SK-N-MC (cell line): ENCODE measurements at places on chromosomes 7 and 10.

DNA sequence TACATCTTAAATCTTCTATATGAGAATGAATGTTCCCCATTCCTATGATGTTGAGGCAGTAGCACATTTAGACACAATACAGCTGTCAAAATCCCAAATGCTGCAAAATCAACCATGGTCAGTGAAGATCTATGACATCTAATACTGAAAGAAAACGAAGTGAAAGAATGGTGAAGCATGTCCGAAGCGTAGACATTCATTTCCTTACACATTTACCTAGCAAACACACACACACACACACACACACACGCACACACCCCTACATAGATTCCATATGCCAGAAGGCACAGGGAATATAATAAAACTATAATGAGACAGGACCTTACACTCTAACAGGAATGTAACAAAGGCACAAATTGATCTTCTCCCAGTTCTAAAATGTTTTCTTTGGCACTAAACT is 32.5 kb downstream of the CCDC6 start:
- no peak for DNase-seq

- no peak for DNase-seq
Measured at GRCh38 chr10:12396567-12396966, 47.2 kb downstream of the CAMK1D start.

GRCh38 chr7:590731-591551 is 71.3 kb upstream of the PDGFA start:
- no peak for DNase-seq

DNA sequence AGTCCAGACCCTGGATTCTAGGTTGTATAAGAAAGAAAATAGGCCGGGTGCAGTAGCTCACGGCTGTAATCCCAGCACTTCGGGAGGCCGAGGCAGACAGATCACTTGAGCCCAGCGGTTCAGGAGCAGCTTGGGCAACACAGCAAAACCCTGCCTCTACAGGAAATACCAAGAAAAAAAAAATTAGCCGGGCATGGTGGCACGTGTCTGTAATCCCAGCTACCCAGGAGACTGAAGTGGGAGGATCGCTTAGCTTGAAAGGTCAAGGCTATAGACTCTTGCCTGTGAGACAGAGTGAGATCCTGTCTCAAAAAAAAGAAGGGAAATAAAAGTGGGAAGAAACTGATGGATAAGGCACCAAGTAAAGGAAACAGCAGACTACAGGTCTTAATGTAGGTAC is 287.9 kb upstream of the KLF14 start:
- DNase-seq = no peak

DNA sequence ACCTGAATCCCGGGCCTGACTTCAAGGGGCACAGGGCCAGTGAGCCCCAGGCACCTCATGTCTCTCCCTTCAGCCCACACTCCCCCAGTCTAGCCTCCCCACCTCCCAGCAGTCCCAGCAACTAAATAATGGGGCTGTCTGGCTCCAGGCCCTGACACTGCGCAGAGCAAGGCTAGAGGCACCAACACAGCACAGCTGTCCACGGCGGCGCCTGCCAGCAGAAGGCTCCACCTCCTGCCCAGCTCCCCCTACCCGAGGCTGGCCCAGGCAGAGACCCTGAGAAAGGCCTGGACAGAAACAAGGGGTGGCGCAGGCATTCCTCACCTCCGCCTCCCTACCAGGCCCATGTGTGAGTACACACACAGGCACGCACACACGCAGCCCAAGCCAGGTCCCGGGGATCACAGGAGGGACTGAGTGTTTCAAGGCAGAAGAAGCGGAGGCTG is 6.1 kb downstream of the KCNH2 start:
- no peak for DNase-seq
